IPS DF 6.9 (cell line): ENCODE measurements at places on chromosomes 1 and 21.
A peak's percentile ranks its signal among the peaks of the same experiment; 100 is the strongest.

DNA sequence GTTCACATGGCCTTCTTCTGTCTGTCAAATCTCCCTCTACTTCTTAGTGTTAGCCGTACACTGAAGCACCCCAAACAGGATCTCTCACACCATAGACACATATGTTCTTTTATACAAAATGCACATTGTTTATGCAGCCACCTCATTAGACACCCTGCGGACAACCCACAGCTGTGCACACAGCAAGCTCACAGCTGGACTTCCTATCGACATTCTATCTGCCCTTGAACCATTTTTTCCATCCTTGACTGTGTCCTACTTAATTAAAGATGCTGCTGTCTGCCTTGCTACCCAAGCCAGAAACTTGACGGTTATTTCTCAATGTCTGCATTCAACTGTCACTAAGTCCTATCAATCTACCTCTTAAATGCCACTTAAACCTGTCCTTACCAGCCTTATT is 3.2 kb upstream of the ZBTB21 start:
- DNase-seq, result no peak
- H3K27ac ChIP-seq, result no peak overlapping the region
- no peak overlapping the region for H3K4me3 ChIP-seq
- H3K27me3 ChIP-seq, result peaks cover 11% of the 10 kb centered on the region
- H3K36me3 ChIP-seq, result no peaks in the 10 kb centered on the region

DNA sequence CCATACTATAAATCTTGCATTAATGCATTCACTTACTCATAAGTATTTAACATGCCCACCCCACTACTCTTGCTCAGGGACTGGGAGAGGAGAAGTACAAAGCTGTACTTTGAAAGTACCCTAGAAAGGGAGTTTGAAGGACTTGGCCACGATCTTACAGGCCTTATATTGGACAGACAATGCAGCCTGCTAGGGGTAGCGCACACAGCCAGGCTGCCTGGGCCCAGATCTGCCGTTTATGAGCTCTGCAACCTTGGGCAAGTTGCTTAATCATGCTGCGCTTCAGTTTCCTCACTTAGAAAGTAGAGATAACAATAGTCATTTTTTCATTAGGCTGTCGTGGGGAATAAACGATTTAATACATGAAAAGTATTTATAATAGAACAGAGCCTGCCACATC is 110.1 kb downstream of the CDC7 start:
- H3K4me1 ChIP-seq, result peaks cover 2% of the 10 kb centered on the region; the same call in 1 of the 2 replicates
- H3K36me3 ChIP-seq, result no peaks in the 10 kb centered on the region
- no peak for DNase-seq
- no peak overlapping the region for H3K27ac ChIP-seq

GRCh38 chr1:110800079-110800478 is 72.9 kb upstream of the CD53 start:
- H3K36me3 ChIP-seq, result no peaks in the 10 kb centered on the region
- no peak overlapping the region for H3K27ac ChIP-seq
- H3K4me1 ChIP-seq, result no peaks in the 10 kb centered on the region
- no peak overlapping the region for H3K4me3 ChIP-seq
- DNase-seq, result no peak
- no peaks in the 10 kb centered on the region for H3K27me3 ChIP-seq

DNA sequence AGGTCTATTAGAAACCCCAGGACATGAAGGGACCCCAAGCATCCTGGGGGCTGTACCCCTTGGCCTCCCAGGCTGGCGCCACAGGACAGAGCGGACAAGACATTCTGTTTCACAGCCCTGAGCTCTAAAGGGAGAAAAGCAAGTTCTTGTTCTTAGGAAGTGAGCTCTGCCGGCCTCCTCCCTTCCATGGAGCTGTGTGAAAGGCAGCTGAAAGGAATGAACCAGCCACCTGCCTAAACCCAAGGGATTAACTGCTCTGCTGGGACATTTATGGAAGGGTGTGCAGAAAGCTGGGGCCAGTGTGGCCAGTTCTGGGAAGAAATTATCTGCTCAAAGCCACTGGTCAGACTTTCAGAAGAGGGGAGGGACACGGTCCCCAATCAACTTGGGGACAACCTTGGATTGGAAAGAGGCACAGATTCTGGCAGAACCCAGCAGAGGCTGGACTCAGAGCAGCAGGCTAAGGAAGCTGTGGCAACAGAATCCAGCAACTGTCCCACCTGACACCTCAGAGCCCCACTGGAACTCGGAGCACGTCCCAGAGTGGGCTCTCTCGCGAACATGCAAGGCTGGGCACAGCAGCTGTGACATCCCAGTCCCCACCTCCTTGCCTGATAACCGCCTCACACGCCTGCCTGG is 2.1 kb downstream of the KLHL21 start:
- H3K27me3 ChIP-seq, result no peaks in the 10 kb centered on the region
- no peaks in the 10 kb centered on the region for H3K4me1 ChIP-seq
- DNase-seq, result no peak
- peak overlapping the region; percentile 75; the same call in 1 of the 2 replicates for H3K4me3 ChIP-seq
- H3K36me3 ChIP-seq, result peaks cover 18% of the 10 kb centered on the region

DNA sequence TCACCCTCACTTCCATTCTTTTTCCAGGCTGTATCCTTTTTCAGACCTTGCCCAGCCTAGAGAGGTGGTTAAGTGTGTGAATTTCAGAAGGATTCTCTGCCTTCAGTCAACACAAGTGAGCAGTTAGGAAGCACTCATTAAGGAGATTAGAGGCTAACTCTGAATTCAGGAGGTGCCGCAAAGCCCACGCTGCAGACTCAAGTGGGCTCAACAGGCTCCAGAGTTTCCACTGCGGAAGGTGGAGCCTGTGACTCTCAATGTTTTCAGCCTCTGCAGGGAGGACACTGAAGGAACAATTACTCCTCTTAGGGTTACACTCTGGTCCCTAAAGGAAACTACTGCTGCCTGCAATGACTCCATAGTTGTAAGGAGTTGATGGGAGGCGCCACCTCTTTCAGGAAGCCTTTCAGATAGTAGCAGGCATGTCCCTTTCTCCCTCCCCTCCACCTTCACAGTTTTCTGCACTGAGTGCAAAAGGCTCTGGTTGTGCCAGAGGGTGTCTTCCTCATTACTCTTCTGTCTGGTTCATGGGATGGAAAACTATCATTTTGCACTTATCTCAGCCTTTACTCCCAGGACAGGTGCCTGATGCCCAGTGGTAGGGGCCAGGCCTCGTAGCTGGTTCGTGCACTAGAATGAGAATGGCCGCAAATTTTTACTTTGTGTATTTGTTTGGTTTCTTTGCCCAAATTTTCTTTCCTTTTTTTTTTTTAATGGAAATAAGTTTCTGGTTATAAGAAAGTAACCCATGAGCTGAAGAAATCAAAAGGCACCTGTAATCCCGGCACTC is 55.2 kb upstream of the SELENON start:
- H3K4me1 ChIP-seq, result peaks cover 12% of the 10 kb centered on the region
- no peak overlapping the region for H3K27ac ChIP-seq
- no peaks in the 10 kb centered on the region for H3K36me3 ChIP-seq
- DNase-seq, result no peak

DNA sequence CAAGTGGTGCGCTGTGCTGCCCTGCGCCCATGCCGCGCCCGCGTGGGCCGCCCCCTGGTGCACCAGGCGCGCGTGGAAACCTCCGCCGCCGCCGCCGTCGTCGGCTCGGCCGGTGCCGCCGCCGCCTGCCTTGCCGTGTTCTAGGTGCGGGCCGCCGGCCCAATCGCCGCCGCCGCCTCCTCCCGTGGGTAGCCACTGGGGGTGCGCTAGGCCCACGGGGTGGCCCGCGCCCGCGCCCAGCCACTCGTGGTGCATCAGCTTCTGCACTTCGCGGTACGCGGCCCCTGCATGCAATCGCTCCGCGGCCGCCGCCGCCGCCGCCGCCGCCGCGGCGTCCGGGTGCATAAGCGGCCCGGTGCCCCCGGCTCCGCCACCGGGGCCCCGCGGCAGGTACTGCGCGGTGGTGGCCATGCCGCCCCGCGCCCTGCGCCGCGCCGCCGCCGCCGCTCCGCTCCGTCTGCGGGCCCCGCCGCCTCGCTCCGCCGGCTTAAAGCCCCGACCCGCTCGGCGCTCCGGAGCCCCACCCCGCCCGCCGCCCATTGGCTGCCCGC is at the start of gene POU3F1:
TSS of gene POU3F1 (minus strand) at position 461 of the 551 bp plus-strand sequence. CDS start at position 411, 50 bp downstream.
- H3K4me1 ChIP-seq, result peaks cover 5% of the 10 kb centered on the region; the same call in 1 of the 2 replicates
- H3K4me3 ChIP-seq, result peak within 1 kb of the TSS; percentile 46; the same call in 1 of the 2 replicates
- no peak for DNase-seq

DNA sequence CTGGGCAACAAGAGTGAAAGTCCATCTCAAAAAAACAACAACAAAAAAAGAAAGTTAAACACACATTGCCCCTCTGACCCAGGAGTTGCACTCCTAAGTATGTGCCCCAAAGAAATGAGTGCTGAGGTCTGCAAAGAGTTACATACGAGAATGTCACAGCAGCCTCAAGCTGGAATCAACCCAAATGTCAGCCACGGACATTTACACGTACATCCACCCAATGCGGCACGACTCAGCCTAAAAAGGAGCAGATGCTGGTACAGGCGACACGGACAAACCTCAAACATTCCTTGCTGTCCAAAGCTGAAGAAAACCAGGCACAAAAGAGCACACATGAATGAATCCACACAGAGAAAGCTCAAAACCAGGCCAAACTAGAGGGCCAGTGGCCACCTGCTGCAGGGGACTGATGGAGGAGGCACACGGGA is 46.8 kb upstream of the ECE1 start:
- no peak overlapping the region for H3K4me3 ChIP-seq
- peaks cover 5% of the 10 kb centered on the region for H3K4me1 ChIP-seq
